ELR (cell line): ENCODE measurements at places on chromosomes 5 and 9.

DNA sequence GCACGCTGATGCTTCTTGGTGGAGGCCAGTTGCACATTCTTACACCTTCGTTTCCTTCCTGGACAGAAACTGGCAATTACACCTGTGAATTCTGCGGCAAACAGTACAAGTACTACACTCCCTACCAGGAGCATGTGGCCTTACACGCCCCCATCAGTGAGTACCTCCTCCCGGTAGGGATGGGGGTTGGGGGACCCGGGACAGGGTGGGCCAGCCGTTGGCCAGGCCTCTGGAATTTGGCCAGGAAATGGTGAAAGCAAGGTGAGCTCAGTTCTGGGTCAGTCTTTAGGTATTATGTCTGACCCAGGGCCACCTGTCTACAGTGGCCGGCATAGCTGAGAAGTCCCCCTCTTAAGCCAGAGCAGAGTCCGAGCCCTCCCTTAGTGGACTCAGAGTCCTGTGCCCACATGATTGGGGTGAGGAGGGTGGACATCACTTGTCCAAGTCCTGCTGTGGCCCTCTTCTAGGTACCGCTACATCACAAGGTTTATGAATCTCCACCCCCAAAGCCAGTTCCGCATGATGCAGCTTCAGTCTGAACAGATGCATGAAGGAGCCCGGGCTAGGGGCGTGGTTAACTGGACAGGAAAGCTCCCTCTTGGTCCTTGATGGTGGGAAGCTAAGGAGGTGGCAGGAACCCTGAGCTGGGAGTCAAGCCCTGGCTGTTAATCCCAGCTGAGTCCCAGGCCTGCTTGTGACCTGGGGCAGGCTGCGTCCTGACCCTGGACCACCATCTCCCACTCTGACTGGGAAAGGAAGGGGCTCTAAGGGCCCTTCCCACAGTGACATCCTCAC is 61.3 kb downstream of the AMBP start:
- no peak for DNase-seq

DNA sequence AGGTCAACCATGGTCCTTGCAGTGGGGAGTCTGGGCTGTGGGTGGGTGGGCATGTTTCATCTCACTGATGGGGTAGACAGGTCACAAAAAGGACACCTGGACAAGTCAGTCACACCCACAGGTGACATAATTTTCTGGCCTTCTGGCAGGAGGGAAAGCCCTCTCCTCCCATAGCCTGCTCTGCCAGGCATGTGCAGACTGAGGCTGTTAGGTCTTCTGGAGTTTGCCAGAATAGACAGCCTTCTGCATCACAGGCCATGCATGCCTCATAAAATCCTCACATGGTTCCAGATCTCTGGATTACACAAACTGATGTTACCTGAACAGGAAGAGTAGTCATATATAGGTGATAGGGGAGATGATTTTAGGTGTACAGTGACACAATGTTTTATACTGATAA is 49.1 kb downstream of the ARHGAP26 start:
- no peak for DNase-seq

GRCh38 chr5:10583663-10584572 is 20.0 kb downstream of the ANKRD33B start:
- no peak for DNase-seq

- DNase-seq: no peak
Measured at GRCh38 chr5:146015001-146015400, 78.6 kb downstream of the SH3RF2 start.

GRCh38 chr9:124599121-124599795 is 92.1 kb upstream of the NR5A1 start:
- DNase-seq: no peak

GRCh38 chr5:82446809-82447208 is 168.7 kb upstream of the RPS23 start:
- DNase-seq: no peak

DNA sequence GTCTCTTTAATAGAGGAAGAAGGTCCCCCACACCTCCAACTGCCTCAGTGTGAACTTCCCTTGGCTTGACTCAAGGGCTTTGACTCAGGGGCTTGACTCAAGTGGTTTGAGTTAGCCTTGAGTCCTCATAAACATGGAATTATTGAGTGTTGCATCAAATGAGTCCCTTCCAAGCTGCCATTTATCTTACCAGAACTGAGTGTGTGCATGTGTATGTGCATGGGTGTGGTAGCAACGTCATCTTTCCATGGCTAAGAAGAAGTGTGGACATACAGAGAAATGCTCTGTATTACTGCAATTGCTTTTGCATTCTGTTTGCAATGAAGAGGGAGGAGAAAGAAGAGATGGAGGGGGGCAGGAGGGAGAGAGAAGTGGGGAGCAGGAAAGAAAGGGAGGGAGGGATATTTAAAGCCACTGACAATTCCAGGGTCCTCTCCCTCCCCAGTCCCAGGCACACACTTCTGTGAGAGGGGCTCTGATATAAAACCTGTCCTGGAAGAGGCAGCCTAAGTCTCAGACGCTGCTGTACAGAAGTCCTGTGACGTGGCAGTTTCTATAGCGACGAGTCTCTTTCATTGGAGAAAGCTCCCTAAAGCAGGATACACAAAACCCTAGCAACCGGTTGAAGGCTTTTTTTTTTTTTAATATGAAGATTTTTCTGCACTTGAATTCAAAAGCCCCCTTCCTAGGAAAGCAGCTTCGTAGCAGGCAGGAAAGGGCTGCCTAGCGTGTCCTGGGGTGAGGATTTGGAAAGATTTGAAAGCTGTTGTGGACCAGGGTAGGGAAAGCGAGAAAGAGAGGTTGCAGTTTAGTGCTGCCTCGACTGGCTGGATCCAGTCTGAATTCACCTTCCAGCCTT is 93.3 kb upstream of the MAP1B start:
- DNase-seq: no peak

- DNase-seq: no peak
Measured at GRCh38 chr9:21835121-21835520, 32.7 kb downstream of the MTAP start.

DNA sequence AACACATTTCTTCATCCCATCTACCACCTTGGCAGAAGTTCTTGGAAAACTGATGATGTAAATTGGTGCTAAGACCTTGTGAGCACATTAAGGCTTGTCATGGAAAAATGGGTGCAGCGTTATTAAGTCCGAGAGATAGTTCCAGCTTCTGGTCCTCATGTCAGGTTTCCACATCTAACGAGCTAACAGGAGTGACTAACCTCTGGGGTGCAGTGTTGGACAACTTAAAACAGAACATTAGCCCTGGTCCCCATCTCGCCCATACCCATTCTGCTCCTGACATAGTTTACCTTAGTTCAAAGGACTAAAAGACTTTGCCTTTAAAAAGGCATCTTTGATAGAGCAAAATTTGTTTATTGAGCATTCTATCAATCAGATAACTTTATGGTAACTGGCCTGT is 128.0 kb downstream of the SLC1A3 start:
- peak; percentile 34 for DNase-seq

DNA sequence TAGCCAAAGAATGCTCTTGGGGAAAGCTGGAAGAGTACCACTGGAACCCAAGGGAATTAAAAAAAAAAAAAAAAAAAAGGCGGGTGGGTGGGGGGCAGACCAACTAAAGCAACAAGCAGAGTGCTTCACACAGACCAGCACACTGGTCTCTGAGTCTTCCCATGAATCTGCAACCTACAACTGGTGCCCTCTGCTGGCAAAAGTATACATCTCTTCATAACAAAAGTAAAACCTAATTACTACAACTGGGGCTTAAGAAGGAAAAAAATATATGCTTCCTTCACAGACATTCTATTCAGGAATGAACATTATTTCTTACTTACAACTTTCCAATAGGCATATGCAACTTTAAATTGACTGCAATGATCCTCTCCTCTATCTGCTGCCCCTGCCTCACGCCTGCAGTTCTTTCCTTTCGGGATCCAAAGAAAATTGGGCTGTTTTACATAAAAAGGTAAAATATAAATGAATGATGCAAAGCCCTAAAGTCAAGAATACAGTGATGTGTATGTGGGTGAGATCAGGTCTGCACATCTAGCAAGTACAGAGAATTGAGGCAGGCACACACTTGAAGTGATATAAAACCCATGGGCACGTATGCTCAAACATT is 7.2 kb upstream of the KLHL3 start:
- peak; percentile 80 for DNase-seq

GRCh38 chr5:133931546-133931945 is 36.9 kb downstream of the C5orf15 start:
- DNase-seq: no peak

DNA sequence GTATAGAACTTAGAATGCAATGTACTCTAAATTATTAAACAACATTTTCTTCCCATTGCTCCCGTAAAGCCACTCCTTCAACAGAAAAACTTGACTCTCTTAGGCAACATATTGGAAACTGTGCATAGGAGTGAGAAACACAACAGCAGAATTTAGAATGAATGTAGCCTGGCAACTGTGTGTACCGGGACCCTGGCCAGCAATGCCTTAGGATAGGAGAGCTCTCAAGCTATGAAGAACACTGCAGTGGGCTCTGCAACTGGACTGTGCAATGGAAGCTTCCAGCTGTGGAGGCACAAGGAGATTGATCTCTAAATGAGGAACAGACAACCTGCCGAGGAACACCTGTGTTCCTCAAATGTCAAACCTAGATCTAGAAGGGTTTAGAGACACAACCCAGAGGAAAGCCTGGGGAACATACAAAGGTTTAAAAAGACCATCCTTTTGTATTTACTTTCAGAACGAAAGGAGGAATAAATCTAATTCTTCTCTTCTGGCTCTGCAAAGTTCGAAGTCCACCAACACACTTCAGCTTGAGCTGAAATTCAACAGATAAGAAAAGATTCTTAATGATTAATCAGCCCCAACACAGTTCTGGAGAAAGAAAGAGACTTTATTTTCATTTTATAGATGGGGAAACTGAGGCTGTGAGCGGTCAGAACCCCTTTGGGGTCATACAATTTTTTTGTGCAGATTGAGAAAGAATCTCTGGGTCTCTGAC is 51.5 kb upstream of the ARL15 start:
- no peak for DNase-seq

- DNase-seq: no peak
Measured at GRCh38 chr9:17843236-17843635, 264.4 kb downstream of the SH3GL2 start.

GRCh38 chr9:130987738-130988399 is 21.1 kb upstream of the LAMC3 start:
- DNase-seq: no peak

DNA sequence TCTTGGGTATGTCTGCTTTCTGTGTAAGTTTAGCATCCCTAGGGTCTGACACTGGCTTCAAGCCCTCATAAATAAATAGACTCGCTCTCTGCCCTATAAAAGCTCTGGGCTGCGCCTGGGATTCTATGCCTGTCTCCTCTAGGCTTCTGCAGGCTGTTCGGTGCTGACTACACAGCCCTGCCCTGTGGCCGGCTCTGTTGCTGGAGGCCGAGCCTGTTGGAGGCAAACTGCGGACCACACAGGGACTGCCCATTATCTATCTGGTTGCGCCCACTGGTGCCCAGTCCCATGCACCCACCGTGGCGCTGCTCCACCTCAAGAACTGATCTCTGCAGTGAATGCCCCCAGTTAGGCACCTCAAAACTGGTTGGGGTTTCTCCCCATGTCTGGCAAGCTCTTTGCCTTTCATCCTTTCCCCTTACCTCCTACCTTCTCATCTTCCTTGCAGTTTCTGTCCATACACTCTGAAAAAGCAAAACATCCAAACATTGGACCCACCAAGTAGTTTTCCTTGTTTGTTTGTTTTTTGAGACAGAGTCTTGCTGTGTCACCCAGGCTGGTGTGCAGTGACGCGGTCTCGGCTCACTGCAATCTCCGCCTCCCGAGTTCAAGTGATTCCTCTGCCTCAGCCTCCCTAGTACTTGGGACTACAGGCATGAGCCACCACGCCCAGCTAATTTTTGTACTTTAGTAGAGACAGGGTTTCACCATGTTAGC is 207.2 kb downstream of the ERCC6L2 start:
- no peak for DNase-seq

GRCh38 chr5:154708846-154709245 is 46.3 kb upstream of the LARP1 start:
- peak; percentile 69 for DNase-seq

DNA sequence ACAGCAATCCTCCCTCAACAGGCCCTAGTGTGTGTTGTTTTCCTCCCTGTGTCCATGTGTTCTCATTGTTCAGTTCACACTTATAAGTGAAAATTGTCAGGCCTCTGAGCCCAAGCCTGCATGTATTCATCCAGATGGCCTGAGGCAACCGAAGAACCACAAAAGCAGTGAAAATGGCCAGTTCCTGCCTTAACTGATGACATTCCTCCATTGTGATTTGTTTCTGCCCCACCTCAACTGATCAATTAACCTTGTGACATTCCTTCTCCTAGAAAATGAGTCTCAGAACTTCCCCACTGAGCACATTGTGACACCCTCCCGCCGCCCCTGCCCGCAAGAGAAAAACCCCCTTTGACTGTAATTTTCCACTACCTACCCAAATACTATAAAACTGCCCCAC is 17.4 kb upstream of the TRPC7 start:
- no peak for DNase-seq

DNA sequence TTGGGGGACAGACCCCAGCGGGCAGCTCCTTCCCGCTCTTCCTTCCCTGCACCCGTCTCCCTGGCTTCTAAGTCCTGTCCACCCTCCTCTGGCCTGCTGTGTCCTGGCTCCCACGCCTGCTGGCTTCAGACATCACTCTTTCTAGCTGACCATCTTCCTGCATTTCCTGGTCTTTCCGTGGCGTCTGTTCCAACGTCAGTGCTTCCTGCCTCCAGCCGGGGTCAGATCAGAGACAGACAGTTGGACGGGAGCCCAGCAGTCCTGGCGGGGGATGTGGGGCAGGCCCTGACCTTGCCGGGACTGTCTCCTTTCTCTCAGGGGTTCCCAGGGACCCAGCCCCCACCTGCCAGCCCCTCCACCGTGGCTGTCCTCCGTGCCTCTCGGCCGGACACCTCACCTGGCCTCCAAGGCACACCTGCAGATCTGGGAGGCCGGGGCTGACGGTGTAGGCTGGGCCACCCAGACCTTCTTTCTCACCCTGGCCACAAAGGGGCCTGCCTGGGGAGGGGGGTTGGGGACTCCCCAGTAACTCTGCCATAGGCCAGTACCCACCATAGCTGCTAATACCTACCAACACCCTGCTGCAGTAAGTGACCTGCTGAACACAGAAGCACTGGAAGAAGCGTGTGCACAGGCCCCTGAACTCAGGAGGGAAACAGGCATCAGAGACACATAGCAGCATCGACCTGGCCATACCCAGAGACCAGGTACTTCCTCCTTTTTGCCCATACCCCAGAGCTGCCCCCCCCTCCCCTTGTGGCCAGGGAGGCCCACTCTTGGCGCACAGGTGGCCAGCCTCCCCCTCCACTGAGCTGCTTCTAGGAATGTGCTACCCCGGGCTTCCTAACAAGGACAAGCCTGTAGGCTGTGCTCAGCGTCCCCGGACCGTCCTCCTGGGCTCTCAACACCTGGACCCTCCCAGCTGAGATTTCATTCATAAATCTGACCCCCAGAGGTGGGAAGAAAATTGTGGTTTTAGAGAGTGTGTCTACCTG is 5.1 kb downstream of the NRARP start:
- DNase-seq: peak; percentile 40

DNA sequence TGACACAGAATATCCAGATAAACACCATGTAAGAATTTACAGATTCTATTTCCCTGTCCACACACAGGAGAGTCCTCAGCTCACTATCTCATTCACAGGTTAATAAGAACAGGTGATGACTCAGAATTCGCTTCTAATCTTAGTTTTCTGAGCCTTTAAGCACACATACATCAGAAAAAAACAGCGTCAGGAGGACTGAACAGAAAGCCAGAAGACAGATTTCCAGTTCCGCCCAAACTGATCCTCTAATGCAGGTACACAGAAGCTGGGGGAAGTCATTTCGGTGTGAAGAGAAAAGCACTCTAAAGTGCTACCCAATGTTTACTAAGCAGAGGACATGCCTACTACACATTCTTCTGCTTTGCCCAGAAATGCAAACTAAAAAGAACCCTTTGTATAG is 1.6 kb downstream of the CEMIP2 start:
- peak; percentile 40 for DNase-seq
